Fibroblast of gingiva (primary cell): ENCODE measurements at places on chromosomes 5 and 9.

GRCh38 chr5:169686137-169686536 lies 49.1 kb downstream of the DOCK2 start:
- no peak for DNase-seq

DNA sequence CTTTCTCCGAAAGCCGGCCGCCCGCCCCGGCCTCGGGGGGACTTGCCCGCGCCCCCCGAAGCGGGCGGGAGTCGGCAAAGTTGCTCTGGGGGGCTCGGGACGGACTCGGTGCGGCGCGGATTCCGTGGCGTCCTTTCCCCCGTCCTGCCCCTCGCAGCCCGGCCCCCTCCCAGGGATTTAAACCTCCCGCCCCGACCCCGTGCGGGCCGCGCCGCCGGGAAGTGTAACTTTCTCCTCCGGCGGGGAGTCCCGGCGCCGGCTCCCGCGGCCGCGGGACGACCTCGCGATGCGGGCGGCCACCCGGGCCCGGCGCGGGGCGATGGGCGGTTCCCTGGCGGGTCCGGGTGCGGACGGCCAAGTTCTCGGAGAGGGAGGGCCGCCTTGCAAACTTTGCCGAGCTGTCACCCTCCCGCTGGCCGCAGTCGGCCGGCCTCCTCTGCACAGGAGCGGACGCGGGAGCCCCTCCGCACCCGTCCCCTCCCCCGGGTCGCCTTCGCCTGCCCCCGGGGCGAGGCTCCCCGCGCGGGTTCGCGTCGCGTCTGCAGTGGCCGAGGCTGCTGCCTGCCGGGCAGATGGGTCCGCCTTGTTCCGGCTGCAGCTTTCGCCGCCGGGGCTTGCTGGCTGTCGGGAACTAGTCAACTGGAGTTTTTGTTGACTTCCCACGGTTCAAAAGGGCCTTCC lies 732 bp downstream of the PBX3 start:
- no peak for DNase-seq

GRCh38 chr5:79602889-79603288 lies 9.4 kb upstream of the TENT2 start:
- no peak for DNase-seq

DNA sequence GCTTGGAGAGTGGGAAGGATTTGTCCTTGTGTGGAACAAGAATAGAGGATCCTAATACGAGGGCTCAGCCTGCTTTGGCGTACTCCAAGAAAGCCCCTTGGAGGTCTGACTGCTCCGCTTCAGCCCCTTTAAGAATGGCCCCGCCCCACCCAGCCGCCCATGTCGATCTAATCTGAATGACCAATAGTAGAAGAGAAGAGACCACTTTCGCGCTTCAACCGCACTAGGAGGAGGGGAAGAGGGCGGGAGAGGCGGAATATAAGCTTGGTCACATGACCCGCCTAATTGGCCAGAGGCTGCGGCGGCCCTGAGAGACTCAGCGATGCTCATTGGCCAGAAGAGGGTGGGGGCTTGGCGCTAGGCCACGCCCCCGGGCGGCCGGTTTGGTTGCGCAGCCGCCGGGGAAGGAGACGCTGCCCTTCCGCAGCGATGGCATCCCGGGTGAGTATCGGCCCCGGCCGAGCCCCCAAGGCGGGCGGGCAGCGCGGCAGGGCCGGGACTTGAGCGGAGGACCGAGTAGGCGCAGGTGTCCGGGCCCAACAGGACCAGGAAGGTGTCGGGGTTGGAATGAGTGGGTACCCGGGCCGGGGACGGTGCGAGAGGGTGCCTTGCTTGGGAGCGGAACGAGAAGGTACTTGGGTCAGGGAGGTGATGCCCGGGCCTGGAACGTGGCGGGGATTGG lies at the start of gene MIGA2:
TSS of gene MIGA2 (plus strand) at position 386 of the 682 bp plus-strand sequence. CDS start 3,969 bp downstream, outside the sequence.
- DNase-seq = peak; percentile 99

- DNase-seq = no peak
These were observed 36.2 kb downstream of the UNC5A start for GRCh38 chr5:176846335-176847140.

- no peak for DNase-seq
These were observed 41.9 kb upstream of the TESK1 start for GRCh38 chr9:35562895-35563780.

DNA sequence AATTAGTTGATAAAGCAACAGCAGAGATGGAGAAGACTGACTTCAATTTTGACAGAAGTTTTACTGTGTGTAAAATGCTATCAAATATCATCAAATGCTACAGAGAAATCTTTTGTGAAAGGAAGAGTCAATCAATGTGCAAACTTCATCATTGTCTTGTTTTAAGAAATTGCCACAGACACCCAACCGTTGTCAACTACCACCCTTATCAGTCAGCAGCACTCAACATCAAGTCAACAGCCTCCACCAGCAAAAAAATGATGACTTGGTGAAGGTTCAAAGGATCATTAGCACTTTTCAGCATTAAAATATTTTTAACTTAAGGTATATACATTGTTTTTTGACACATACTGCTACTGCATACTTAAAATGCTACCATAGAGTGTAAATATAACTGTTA lies 888.8 kb downstream of the CDH18 start:
- no peak for DNase-seq

- no peak for DNase-seq
These were observed 58.4 kb downstream of the DUSP1 start for GRCh38 chr5:172712610-172713009.

DNA sequence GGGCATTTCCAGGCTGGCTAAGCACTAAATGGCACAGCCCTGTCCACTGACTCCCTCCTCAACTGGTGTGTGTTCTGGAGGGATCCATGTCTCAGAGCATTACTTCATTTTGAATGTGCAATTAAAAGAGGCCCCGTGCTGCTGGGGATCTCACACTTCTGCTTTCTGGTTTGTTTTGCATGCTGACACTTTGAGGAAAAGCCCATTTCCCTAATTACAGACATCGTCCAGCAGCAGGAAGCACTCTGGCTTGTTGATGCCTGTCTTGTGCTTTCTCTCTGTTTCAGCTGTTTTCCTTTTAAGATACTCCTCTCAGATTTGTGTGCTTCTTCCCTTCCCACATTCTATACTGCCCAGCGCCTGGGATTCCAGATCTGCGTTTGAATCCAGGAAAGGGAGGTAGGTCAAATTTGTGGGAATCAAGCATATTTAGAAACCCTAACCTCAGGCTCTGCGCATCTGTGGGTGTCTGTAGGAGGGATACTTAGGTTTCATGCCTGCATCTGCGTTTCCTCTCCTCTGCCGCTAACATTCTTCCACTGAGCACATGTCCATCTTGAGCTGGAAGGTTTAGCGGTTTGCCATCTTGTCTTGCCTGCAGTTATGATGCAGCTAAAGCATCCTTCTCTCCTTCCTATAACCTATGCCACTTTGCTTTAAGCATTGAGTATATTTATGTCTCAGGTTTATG lies 25.7 kb downstream of the SYK start:
- DNase-seq = no peak

DNA sequence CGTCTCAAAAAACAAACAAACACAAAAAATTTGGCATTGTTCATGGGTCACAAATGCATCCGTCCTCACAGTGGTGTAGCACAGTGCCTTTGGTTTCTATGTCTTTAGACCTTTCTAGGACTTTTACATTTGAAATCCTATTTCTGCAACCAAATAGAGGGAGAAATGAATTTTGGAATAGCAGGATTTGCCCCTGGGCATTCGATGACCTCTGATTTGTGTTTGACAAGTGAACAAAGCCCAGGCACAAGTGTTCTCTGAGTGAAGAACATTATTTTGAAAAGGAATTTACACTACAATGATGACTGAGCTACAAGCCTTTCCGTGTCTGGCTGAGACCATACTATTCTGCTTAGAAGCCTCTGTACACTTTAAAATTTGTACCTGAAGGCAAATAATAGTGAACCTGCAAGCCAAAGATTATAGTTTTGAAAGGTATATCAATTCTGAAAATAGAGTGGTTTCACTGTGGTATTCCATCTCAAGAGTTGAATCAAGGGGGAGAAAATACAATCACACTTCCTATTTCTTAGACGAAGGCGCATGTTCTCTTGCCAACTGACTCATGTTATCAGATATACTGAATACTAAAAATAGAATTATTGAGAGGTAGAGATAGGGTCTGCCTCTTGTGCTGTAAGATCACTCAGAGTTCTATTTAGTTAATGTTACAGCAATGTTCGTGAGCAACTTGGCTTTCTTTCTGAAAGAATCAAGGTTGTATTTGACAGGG lies 297.6 kb downstream of the KDM4C start:
- no peak for DNase-seq

GRCh38 chr5:174313615-174314014 lies 268.1 kb downstream of the NSG2 start:
- DNase-seq = no peak

- no peak for DNase-seq
These were observed 186.3 kb upstream of the RGMB start for GRCh38 chr5:98587166-98587565.

DNA sequence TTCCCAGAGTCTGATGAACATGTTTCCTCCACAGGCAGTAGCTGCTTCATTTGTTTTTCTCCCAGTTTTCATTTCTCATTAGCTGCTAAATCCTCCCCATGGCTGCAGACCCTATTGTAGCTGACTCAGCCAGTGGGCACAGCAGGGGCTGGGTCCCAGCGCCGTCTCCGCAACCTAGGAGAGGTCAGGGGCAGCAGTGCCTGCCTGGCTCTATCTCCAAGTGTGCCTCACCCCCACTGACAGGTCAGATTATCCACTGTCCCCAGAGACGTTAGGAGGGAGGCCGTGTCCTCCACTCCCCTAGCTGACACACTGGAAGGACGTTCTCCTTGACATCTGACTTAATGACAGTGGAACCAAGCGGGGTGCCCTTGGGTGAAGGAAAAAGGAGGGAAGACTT lies 31.1 kb downstream of the KCNIP1 start:
- no peak for DNase-seq

DNA sequence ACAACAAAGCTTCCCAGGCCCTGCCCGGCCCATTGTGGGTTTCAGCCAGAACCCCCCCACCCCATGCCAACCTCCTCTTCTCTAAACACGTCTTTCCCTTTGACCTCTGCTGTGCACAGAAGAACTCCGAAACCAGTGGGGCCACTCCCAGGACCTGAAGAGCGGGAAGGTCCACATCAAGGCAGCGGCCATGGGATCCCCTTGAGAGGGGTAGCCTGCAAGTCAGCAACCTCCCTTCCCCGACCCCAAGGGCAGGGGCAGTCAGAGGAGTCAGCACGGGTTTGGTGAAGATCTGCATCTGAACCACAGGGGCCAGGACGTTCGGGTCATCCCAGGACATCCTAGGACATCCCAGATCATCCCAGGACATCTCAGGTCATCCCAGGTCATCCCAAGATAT lies 379.9 kb upstream of the IRX4 start:
- no peak for DNase-seq

DNA sequence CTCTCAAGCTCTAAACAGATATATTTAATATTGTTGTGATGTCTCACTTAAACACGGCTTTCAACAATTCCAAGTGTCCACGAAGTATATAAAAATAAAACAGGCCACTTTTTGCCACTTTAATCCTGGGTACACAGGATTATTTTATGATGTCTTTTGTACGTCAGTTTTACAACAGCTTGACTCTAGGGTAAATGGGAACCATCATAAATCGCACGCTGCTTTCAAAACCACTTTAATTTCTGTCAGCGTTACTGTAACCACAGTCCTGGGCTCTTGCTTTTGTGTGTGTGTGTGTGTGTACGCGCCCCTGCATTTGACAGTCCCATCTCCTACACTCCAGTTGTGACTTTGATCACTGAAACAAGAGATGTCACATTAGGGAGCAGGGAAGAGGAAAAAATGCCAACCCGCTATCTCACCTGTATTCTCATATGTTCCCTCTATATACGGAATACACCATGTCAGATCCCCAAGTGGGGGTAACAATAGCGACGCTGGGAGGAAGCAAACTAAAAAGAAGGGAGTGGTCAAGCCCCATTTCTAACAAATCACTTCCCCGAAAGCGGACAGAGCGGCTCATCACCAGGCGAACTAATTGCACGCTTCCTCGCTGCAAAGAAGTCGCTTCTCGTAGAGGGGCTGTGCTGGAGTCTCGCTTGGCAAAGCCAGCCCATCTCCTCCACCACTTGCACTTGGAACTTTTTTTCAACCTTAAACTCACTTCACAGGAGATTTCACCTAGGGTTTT lies 1.2 kb downstream of the BNC2 start:
- DNase-seq = peak; percentile 38

- DNase-seq = no peak
These were observed at the start of gene PCDHB9 for GRCh38 chr5:141186897-141187512. PCDHB9 (plus strand) TSS chr5:141187161; CDS start chr5:141187319, 158 bp downstream.

DNA sequence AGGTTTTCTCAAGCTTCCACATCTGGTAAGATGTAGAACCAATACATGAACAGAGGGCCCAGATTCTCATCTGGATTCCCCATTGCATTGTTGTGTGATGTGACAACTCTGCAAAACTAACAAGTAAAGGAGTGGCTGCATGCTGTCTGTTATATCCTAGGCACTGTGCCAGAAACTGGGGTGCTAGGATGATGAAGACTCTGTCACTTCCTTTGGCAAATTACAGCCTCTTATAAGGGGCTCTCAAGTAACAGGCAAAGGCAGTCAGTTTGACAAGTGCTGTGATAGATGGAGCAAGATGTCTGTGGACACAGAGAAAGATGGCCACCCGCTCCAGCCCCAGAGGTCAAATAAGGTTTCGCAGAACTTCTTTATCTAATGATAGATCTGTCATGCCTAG lies 115.7 kb downstream of the PAPPA start:
- no peak for DNase-seq

- no peak for DNase-seq
These were observed 63.1 kb downstream of the GRIN3A start for GRCh38 chr9:101675341-101675740.

GRCh38 chr5:135683189-135683588 lies 104.4 kb upstream of the CXCL14 start:
- no peak for DNase-seq

- peak; percentile 40 for DNase-seq
These were observed 502 bp downstream of the NSD1 start for GRCh38 chr5:177133853-177134696.

GRCh38 chr9:100587375-100587774 lies 9.5 kb downstream of the CAVIN4 start:
- no peak for DNase-seq

- DNase-seq = no peak
These were observed 590.0 kb upstream of the DMAC1 start for GRCh38 chr9:8389531-8389930.

- no peak for DNase-seq
These were observed 1.0 kb downstream of the GABRB2 start for GRCh38 chr5:161545344-161546094.

GRCh38 chr9:93188426-93189368 lies 4.8 kb downstream of the WNK2 start:
- no peak for DNase-seq

DNA sequence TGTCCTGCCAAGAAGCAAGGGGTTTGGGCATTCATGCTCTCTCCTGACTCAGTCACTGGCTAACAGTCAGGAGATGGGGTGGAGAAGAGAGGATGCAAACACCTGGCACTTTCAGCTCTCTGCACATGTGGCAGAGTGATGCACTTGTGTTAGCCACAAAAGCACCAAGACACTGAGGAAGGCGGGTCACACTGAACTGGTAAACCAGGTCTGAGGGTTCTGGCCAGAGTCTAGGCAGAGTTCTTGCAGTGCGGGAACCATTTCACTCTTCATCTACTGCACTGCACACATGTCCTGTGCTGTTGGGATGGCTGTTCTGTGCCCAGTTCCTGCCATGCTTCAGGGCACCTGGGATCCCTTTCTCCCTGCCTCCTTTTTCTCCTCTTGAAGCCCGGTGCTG lies 157.1 kb upstream of the GDNF start:
- DNase-seq = no peak

- no peak for DNase-seq
These were observed 1.3 kb downstream of the LRRC26 start for GRCh38 chr9:137168573-137168903.
